Activated T-helper 1 cell treated with anti-CD3 and anti-CD28 coated beads, Interleukin-12 subunit alpha, Interleukin-12 subunit beta, Interleukin-2, Interleukin-4 antibody, amounts not matched to agents 30 ng/mL and 10 ng/mL and 1 ng/mL, durations not matched to agents 14 hours and 24 hours and 36 hours (primary cell): ENCODE measurements at places on chromosomes 6 and 20. TPM values are rescaled to one million over a fixed set of nuclear protein-coding genes. Genes with fewer than 3 reads are reported as not detected.

OLIG3 gene
- total RNA-seq, result not detected in 2 replicates

CAGE1 gene
- 0.13 and 0.20 TPM in 2 replicates for total RNA-seq

ZNF165 gene
- 0.12 and 0.41 TPM in 2 replicates for total RNA-seq

ARMH2 gene
- total RNA-seq, result not detected in 2 replicates

HLA-DQB2 gene
- 0.51 and 0.67 TPM in 2 replicates for total RNA-seq

DNA sequence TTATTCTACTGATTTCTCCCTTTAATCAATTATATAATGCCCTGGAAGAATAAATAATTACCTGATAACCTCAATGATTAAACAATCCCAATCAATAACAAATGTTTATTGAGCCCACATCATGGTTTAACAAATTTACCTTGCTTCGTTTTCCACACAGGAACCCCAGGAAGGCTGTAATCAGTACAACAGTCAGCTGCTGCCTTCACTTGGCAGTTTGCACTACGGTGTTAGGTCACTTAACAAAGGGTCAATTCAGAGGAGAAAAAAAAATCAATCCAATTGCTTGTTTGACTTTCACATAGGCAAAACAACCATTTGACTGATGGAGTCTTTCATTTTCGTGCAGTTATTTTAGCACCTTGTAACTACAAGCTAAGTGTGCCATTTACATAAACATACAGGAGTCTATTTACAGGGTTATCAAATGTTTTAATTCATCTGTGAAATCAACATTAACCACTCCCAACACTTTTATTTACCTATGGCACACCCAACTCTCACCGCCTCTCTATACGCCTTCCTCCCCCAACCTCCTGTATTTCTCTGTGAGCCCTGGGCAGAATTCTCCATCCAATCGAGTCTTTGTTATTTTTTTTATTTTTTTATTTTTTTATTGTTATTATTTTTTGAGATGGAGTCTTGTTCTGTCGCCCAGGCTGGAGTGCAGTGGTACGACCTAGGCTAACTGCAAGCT lies 140.4 kb upstream of the TAB2 start:
- DNase-seq, result no peak
- H3K36me3 ChIP-seq, result peaks cover 45% of the 10 kb centered on the region
- no peak overlapping the region for H3K27ac ChIP-seq
- no peak overlapping the region for H3K4me3 ChIP-seq

- peak overlapping the region; percentile 90 for H3K27ac ChIP-seq
- peak overlapping the region; percentile 1 for H3K4me3 ChIP-seq
- H3K27me3 ChIP-seq, result no peaks in the 10 kb centered on the region
- peaks cover 43% of the 10 kb centered on the region for H3K4me1 ChIP-seq
- peaks cover 31% of the 10 kb centered on the region for H3K36me3 ChIP-seq
Observed at GRCh38 chr6:11277275-11278206, 45.1 kb upstream of the NEDD9 start.

DNA sequence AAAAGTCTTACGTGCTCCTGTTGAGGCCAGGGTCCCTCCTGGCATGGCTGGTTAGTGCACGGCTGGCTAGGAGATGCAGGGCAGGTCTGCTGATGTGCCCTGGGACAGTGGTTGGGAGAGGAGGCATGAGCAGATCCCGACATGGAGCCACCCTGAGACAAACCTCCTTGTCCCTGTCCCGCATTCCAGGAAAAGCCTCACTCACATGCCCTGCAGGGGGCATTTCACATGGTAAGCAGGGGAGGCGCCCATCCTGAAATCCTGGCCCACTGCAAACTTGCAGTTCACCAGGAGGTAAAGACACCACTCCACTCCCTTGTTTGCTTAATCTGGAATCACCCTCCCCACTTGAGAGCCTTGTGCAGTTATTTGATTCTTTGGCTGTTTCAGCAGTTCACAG lies 116.7 kb upstream of the SLC24A3 start:
- H3K36me3 ChIP-seq, result no peaks in the 10 kb centered on the region
- DNase-seq, result no peak
- H3K4me1 ChIP-seq, result no peaks in the 10 kb centered on the region
- H3K4me3 ChIP-seq, result no peak overlapping the region
- H3K27ac ChIP-seq, result no peak overlapping the region

- peaks cover 2% of the 10 kb centered on the region for H3K36me3 ChIP-seq
- H3K27me3 ChIP-seq, result peaks cover 12% of the 10 kb centered on the region
- no peak overlapping the region for H3K4me3 ChIP-seq
- no peak overlapping the region for H3K27ac ChIP-seq
Observed at GRCh38 chr6:33595001-33595846, 15.1 kb upstream of the BAK1 start.

DNA sequence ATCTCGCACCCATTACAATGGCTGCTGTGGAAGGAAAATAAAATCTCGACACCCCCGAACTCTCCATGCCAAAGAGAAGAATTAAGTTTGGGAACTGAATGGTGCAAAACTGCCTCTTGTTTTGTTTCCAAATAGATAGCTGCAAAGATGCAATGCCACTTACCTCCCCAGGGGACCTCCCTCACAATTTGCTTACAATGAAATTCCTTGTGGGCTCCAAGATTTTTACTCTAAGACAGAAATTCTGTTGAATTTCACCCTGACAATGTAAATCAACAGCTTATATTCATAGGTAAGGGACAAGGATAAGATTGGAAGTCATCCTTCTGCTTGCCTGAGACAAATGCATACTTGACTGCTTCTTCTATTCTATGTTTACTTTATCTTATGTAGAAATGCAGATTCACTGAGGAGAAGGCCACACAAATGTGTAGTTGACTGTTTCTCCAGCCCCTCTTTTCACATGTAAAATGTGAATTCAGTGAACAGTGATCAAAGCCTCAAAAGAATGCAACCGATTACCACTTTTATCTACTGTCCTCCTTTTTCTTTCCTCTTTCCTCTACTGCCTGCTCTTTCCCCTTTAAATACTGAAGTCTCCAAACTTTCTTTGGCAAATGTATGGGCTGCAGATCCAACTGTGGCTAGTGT lies 36.6 kb downstream of the ADGRF4 start:
- no peak overlapping the region for H3K27ac ChIP-seq
- H3K36me3 ChIP-seq, result no peaks in the 10 kb centered on the region
- H3K4me3 ChIP-seq, result no peak overlapping the region

DNA sequence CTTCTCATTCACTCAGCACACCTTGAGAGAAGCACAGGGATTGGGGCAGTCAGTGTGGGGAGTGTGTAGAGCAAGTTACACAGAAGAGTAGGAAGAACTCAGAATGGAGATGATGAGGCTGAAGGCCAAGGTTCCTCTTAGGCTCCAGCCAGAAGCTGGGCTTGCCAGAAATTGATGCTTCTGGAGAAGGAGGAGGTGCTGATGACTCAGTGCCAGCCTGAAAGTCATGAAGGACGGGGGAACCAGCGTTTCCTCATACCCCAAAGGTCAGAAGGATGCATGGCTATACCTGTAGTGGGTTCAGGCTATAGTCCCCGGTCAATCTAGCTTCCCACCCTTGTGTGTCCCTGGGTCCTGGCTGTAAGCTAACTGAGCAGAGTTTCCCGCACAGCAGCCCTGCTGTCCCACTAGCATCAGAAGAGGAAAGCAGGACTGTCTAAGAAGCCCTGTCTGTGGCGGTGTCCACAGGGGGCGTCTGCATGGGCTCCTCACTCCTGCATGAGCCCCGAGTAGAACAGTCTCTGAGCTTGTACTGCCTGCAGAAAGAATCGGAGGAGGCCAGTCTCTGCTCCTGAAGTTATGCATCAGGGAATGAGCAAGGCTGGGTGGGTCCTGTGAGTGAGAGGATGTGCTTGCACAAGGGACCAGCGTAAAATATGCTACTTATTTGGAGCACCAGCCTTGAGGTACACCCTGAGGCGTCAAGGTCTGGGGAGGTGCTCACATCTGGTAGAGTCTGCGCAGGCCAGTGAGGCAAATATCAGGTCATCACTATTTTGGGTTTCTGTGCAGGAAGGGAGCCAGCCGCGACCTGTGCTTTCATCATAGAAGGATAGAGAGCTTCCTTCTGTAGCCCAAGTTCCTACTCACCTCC lies 148.5 kb downstream of the MRPL14 start:
- H3K27ac ChIP-seq, result no peak overlapping the region
- no peak for DNase-seq
- H3K36me3 ChIP-seq, result no peaks in the 10 kb centered on the region
- H3K4me3 ChIP-seq, result no peak overlapping the region
- H3K27me3 ChIP-seq, result peaks cover 25% of the 10 kb centered on the region
- no peaks in the 10 kb centered on the region for H3K4me1 ChIP-seq

DNA sequence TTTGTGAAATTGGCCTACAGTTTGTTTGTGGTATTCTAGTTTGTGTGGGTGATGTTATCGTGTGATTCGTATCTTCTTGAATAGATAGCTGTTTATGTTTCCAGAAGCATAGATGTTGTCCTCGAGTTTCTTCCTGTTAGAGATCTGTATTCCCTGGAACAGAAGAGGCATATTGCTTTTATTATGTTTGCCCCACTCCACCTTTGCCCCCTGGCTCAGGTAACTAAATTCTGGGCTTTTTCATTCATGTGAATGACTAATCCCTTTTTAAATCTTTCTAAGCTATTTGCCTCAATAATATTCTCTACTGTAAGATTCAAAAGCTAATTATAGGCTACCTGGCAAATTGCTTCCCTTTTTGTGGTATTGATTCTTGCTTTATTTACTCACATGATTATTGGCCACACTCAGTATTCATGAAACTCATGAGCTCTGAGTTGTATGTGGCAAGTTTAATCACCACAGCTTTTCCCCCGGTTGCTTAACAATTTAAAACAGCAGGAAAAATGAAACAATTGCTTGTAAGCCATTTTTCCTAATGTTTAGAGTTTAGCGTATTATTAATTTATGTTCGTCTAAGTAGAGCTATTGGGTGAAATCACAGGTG lies 12.6 kb downstream of the RNF217 start:
- DNase-seq, result no peak
- H3K4me1 ChIP-seq, result no peaks in the 10 kb centered on the region
- no peak overlapping the region for H3K27ac ChIP-seq
- H3K4me3 ChIP-seq, result no peak overlapping the region
- no peaks in the 10 kb centered on the region for H3K27me3 ChIP-seq

GRCh38 chr6:143673669-143674068 lies 4.1 kb upstream of the PHACTR2 start:
- peaks cover 6% of the 10 kb centered on the region for H3K36me3 ChIP-seq
- no peak for DNase-seq
- H3K4me3 ChIP-seq, result no peak overlapping the region
- peaks cover 20% of the 10 kb centered on the region for H3K4me1 ChIP-seq
- no peak overlapping the region for H3K27ac ChIP-seq
- peaks cover 13% of the 10 kb centered on the region for H3K27me3 ChIP-seq

GRCh38 chr6:168442646-168443045 lies 1.7 kb downstream of the SMOC2 start:
- H3K27me3 ChIP-seq, result peaks cover 20% of the 10 kb centered on the region
- DNase-seq, result no peak
- H3K4me1 ChIP-seq, result no peaks in the 10 kb centered on the region
- H3K27ac ChIP-seq, result no peak overlapping the region

DNA sequence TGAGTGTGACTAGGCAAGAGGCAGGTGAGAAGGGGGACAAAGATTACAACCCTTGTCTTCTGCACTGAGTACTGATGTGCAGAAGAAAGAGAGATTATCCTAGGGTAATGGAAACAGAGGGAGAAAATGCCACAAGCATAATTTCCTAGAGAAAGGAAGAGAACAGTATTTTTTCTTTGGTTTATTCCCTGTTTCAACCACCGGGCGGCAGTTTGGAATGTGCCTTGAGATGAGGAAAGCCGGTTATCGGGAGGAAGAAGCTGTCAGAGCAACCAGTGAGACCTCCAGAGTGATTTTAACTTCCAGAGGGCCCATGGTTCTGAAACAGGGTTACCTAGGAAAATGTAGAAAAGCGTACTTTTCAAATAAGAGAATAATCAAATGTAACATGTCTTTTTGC lies 121.4 kb downstream of the REV3L start:
- no peak overlapping the region for H3K27ac ChIP-seq
- no peak overlapping the region for H3K4me3 ChIP-seq
- no peak for DNase-seq
- H3K36me3 ChIP-seq, result peaks cover 14% of the 10 kb centered on the region
- H3K4me1 ChIP-seq, result no peaks in the 10 kb centered on the region

DNA sequence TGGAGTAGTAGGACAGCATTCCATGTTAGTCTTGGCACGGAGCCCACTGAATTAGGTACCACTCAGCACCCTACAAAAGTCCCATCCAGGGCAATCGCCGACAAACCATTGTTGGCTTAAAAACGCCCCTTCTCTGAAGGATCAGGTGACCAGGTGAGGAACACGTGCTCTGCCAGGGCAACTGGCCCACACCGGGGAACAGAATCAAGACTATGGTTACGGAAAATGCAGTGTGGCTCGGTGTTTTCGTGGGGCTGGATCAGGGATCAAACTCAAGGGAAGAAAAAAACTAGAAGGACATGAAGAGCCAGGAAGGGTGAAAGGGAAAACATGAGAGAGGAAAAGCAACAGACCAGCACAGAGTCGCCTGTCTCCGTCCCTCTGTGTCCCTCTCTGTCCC lies 177.8 kb upstream of the ARID1B start:
- H3K27ac ChIP-seq, result no peak overlapping the region
- DNase-seq, result no peak
- H3K4me1 ChIP-seq, result no peaks in the 10 kb centered on the region
- no peaks in the 10 kb centered on the region for H3K36me3 ChIP-seq
- no peak overlapping the region for H3K4me3 ChIP-seq
